RCC 7860 (cell line): ENCODE measurements at places on chromosomes 11 and 22.

DNA sequence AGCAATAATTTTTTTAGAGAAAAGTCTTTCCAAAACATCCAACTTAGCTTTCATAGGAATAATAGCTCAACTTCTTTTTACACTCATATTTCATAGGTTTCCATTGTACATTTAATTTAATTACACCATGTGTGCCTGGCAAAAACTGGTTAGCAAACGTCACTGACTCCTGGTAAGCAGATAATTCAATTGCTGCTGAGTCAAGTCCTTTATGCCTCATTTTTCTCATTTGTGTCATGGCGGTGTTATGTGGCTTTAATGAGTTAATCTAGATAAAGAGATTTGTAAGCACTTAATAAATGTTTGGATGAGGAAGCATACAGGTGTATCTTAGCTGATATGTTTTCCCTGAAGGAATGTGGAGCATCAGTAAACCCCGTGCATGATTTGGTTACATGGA, 41.2 kb upstream of the PAK1 start:
- no peak for DNase-seq

GRCh38 chr22:28819253-28820096, 19.1 kb upstream of the XBP1 start:
- DNase-seq: no peak

GRCh38 chr11:46116007-46116711, 5.1 kb downstream of the PHF21A start:
- DNase-seq: no peak

- DNase-seq: no peak
Observed at GRCh38 chr22:40535642-40536041, 100.9 kb downstream of the MRTFA start.
